Dermis blood vessel endothelial cell (primary cell): ENCODE measurements at places on chromosomes 5 and 9.

GRCh38 chr9:100287186-100287585 lies 65.6 kb downstream of the TEX10 start:
- DNase-seq: no peak

DNA sequence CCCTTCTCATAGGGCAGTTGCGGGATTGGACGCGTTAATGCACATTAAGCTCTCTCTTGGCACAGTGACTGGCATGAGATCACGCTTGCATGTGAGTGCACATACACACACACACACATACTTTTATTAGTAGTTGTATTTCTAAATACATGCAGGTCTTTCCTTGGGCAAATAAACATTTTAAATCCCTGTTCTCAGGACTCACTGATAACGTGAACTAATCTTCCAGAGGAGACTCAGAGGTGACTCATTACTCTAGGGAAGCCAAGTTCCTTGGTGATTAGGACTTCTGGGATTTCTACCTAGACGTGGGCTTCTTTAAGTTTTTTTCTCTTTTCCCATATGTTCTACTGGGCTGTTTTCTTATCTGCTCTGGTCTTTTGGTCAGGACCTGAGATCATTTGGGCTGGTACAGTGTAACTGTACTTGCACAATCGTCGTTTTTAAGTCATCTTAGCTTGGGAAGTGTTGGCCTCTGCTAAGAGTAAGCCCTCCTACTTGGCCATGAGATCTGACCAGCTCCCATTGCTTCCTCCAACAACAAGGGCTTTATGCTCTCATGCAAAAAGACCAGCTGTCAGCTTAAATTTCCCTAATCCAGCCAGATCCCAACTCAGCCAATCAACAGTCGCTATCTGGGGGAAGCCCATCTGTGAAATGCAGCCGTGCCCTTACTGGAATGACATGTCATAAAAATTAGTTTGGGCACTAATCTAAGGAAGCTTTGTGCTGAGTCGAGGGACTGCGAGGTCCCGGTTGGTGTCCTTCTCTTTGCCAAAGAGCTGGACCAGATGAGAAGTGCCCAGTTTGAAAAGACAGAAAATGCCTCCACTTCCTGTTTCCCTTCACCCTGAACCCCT lies 176.4 kb upstream of the ANKRD55 start:
- DNase-seq: peak; percentile 4

GRCh38 chr9:135761845-135762168 lies 59.8 kb downstream of the KCNT1 start:
- DNase-seq: no peak

DNA sequence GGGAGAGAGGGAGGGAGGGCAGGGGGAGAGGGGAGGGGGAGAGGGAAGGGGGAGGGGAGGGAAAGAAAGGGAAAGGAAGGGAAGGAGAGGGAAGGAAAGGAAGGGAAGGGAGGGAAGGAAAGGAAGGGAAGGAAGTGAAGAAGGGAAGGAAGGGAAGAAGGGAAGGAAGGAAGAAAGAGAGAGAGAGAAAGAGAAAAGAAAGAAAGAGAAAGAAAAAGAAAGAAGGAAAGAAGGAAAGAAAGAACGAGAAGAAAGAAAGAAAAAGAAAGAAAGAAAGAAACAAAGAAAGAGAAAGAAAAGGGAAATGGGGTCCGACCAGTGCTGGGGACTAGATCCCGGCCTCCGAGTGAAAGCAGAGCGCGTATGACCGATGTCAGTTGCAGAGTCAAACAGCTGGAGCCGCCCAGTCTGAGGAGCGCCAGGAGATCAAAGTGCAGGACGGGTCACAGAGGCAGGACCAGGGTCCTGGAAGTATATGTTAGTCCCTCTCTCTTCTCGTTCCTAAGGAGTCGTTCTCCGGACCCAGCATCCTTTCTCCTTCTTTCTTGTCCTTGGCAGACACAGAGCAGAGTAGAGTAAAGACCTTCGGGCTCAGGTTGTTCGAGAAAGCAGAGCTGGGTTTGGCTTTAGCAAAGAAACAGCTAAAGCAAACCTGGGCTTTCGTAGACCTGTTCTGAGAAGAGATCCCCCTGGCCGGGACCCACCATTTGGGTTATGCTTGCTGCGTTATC lies 305.4 kb upstream of the MSX2 start:
- DNase-seq: no peak
